ENCODE measurements at places on chromosomes 3 and 15.

DNA sequence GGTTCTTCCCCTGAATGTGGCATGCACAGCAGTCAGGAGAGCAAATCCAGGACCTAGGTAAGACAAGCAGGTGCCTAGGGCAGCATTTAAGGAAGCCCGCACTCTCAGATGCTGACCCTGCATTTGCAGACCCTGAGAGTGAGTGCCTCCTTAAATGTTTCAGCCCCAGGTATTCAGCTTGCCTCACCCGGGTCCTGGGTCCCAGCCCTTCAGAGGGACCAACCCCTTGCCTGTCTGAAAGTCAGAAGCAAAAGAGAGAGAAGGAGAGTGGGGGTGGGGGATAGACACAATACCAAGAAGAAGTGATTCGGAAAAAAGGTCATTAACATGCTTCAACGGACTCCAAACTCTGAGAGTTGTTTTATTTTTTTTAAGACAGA, 75.0 kb downstream of the MEGF11 start:
- DNase-seq, result no peak

DNA sequence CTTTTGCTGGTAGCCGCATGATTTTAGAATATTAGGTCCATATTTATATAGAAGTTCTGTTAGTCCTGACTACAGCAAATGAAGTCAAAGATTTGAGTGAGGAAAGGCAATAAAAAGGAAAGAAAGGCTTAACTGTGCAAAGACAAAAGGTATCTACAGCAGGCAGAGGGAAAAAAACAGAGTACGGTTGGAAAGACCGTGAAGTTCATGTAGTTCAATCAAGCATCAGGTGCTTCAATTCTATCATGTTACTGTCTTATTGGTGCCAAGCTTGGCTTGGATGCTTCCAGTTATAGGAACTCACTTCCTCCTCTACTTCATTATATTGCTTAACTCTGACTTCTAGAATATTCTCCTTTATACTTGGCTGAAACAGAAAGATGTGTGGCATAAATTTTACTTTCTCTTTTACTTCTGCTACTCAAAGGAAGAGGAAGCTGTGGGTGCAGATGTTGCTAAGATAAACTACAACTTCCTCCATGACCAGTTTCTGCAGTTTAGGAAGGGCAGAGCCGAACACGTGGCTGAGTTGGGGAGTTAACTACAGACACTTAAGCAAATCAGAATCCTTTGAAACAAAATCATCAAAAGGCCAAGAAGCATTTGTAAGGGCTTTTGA, 72.6 kb upstream of the ZBED2 start:
- DNase-seq, result no peak

DNA sequence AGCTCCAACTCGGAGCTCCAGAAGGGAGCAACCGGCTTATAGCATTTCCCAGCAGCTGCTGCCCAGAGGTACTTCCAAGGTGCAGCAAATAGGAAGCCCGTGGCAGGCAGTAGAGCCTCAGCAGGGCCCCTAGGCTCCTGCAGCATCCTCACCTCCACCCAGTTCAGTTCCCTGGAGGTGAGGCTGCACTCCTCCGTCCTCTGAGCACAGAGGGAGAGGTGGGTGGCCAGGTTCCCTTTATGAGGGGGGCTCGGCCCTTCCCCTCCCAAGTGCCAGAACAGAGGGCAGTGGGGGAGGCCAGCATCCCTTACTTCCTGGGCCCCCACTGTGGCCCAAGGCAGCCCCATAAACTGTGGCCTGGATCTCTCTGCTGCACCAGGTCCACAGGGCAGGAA, 150.2 kb downstream of the ATP10A start:
- no peak for DNase-seq

DNA sequence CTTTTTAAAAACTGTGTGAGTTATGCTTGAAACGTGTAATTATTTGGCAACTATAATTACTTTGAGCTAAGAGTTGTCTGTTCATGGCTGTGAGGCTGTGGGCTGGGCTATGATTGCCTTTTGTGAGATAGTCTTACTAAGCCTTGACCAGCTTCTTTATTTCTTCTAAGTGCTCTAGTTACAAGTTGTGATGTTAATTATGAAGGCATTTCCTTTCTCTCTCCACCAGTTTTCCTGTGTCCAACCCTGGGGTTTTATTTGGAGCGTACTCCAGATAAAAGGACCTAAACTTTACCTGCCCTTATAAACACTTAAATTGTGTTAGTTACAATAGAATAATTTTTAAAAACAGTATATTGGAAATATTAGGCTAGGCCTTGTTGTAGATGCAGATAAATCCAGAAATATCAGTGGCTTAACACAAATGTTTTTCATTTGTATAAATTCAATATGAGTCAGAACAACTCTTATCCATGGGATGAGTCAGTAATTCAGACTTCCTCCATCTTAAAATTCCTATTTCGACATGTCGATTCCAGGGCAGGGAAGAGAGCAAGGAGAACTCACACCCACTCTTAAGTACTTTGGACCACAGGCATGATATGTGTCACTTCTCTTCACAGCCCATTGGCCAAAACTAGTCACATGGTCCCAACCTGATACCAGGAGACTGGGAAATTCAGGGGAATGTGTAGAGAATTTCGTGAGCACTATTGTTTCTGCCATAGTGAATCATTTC, 17.0 kb downstream of the TMEM62 start:
- peak; percentile 79 for DNase-seq

GRCh38 chr3:153268564-153269279, 106.7 kb downstream of the RAP2B start:
- no peak for DNase-seq
